ENCODE measurements at places on chromosomes 6 and 20.

- DNase-seq: no peak
Measured at GRCh38 chr20:41701588-41702348, 83.6 kb upstream of the CHD6 start.

- no peak for DNase-seq
Measured at GRCh38 chr6:88174906-88175305, 8.8 kb upstream of the CNR1 start.

DNA sequence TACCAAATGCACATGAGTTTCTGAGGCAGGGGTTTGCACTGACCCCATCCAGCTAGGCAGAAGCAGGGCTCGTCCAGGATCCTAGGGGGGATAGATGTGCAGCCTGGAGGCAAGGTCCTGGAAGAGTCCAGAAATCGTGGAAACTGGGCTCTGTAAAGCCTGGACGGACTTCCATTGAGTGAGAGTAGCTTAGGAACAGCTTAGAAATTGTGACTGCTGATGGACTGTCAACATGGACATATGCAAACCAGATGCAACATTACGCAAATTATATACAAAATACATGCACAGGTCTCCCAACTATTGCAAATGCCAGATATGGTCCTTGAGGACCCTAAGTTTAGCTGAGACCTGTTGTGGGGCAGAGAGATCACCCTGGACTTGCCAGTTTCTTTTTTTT lies 4.8 kb upstream of the EMILIN3 start:
- DNase-seq: no peak

DNA sequence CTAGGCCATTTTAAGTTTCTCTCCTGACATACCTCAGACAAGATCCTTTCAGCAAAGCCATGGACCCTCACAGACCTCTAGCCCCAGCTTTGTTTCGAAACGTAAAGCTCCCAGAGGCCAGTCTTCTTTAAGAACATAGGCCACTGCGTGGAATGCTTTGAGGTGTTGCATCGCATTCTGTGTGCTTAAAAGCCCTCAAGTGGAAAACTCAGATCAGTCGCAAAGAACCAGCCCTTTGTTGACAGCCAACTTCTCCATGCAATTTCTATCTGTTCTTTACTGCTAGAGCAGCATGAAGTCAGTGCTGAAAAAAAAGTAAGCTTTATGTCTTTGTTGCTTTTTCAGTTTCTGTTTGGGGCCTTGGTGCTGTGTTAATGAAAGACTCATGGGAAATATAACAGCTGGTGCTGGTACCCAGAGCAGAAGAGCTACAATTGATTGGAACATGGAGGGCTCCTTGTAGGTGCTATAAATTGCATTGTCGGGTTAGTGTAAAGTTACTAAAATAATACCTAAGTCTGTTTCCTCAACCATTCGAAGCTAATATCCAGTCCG lies 142.6 kb downstream of the MAP3K7 start:
- no peak for DNase-seq

- no peak for DNase-seq
Measured at GRCh38 chr6:65448866-65449265, 258.2 kb downstream of the EYS start.

- DNase-seq: no peak
Measured at GRCh38 chr6:37473364-37474095, 26.2 kb downstream of the CCDC167 start.

- DNase-seq: no peak
Measured at GRCh38 chr20:59604741-59605600, 631 bp downstream of the PHACTR3 start.

DNA sequence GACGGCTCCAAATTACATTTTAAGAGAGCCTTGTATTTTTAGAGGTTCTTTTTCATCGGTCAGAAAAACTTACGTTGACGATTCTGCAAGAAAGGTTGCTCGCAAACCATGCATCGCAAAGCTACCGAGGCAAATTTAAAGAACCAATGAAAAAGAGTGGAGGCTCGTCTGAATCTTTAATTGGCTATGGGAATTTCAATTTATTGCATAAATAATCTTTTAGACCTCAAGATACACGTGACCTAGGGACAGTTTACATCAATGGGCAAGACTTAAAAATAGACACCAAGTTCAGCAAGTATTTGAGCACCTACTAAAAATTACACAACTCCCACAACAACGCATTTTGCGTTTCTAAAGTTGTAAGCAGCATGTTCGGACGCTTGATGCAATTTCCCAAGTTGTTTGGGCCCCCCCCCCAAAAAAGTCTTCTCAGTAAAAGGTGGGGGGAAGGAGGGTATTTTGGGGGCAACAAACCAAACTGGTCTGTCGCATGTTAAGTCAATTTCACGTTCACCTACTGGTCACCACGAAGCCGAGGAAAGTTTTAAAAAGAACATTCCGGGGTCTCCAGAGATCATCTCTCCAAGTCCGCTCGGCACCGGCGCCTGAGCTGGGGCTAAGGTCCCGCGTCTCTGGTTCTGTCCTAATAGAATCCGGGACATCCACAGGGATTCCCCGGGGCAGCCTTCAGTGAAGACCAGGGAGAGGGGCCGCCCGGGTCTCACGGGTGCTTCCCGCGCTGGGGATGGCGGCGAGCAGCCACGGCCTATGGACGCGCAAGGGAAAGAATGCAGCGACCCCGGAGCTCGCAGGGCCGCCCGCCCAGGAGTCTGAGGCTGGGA lies 851 bp downstream of the SNX5 start:
- no peak for DNase-seq

DNA sequence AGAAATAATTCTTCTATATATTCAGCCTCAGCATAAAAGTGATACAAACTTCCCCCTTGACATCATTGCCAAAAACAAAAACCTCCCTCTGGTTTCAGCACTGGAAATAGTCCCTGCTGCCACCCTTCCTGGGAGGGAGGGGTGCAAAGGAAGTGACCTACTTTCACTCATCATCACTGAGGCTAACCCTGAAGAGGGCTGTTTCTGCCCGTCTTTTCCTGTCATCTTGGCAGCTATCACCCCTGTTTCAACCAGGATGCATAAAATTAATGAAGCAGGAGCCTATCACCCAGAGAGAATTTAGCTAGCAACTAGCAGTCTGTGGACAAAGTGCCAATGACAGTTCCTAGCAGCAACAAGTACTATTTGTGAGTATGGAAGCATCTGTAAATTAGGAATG lies 397.8 kb downstream of the LAMA2 start:
- DNase-seq: peak; percentile 22

DNA sequence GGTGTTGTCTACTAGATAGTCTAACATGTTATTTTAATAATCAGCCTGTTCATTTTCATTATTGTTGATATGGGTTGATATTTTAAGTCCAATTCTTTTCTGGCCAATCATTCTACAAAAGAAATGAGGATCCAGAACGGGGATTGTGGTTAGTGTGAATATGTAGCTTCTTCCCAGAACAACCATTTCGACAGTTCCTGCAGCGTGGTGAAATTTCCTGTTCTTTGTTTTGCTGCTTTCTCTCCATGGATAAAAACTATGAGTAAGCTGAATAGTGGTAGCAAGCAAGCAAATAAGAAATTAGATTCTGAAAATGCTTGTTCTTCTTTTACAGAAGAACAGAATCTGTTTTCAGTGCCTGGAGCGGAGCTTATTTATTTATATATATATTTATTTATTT lies 65.5 kb upstream of the F13A1 start:
- no peak for DNase-seq

DNA sequence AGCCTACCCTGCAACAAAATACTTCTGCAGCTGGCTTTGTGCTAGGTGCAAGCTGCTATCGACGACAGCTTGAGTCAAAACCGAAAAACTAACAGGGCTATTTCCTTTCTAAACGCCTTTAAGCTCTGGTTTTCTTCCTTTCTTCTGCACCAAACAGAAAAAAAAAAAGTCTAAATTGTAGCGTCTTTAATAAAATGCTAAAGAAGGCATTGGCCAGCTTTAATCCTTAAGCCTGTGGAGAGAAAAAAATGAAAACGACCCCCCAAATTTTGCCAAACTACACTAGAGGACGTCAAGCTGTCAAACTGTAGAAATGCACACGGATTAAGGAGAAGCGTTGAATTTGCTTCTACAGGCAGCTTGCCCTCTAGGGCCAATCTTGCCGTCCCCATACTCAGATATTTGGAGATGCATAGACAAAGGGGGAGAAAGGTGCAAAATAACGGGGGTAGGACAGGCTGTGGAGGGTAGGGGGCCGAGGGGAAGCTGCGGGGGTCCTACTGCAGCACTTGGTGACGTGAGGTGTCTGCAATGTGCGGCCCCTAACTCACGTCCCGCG lies 1.4 kb upstream of the NRN1 start:
- DNase-seq: no peak

Data from stimulated activated CD4-positive, alpha-beta T cell treated with anti-CD3 and anti-CD28 coated beads, Interleukin-4, amount 100 ng/mL, for 48 hours (primary cell).